ENCODE measurements at places on chromosomes 2 and 18.

DNA sequence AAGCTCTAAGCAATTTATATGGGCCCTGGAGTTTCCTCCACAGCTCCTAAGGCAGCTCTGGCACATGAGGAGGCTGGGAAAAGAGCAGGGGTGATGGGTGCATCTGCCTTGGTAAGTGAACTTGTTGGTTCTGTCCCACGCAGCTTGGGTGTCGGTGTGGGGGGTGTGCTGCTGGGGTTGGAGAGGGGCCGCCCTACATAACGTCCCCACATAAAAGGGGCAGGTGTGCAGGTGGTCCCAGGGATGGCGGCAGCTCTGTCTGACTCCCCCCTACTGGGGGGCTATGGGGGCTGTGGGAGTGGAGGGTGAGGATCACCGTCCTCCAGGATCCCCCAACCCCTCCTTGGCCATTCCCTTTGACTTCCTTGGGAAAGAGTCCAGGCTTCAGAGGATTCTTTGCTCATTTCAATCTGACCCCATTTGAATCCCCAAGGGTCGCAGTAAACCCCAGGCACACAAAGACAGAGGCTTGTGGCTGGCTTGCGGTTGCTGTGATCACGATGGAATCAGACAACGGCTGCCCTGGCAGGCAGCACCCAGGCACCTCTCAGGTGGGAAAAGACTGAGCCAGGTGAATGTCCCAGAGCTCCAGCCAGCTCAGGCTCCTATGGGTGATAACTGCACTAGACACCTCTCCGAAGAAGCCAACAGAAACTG, 34.5 kb upstream of the CD8A start:
- DNase-seq: peak; percentile 42
- no peaks in the 10 kb centered on the region for H3K36me3 ChIP-seq
- peak overlapping the region; percentile 91 for H3K4me3 ChIP-seq
- peak overlapping the region; percentile 84 for H3K27ac ChIP-seq
- H3K27me3 ChIP-seq: no peaks in the 10 kb centered on the region

GRCh38 chr2:7108792-7109532, 191.8 kb downstream of the RNF144A start:
- H3K27ac ChIP-seq: no peak overlapping the region
- H3K4me1 ChIP-seq: no peaks in the 10 kb centered on the region
- no peaks in the 10 kb centered on the region for H3K27me3 ChIP-seq
- DNase-seq: no peak
- no peaks in the 10 kb centered on the region for H3K36me3 ChIP-seq

- DNase-seq: no peak
- H3K27ac ChIP-seq: no peak overlapping the region
- no peaks in the 10 kb centered on the region for H3K27me3 ChIP-seq
- no peaks in the 10 kb centered on the region for H3K4me1 ChIP-seq
These were observed 22.7 kb downstream of the DPP10 start for GRCh38 chr2:114464961-114465706.

- no peaks in the 10 kb centered on the region for H3K36me3 ChIP-seq
- H3K4me1 ChIP-seq: no peaks in the 10 kb centered on the region
- no peaks in the 10 kb centered on the region for H3K27me3 ChIP-seq
- no peak for DNase-seq
These were observed 277.9 kb downstream of the DCC start for GRCh38 chr18:52617931-52618330.

DNA sequence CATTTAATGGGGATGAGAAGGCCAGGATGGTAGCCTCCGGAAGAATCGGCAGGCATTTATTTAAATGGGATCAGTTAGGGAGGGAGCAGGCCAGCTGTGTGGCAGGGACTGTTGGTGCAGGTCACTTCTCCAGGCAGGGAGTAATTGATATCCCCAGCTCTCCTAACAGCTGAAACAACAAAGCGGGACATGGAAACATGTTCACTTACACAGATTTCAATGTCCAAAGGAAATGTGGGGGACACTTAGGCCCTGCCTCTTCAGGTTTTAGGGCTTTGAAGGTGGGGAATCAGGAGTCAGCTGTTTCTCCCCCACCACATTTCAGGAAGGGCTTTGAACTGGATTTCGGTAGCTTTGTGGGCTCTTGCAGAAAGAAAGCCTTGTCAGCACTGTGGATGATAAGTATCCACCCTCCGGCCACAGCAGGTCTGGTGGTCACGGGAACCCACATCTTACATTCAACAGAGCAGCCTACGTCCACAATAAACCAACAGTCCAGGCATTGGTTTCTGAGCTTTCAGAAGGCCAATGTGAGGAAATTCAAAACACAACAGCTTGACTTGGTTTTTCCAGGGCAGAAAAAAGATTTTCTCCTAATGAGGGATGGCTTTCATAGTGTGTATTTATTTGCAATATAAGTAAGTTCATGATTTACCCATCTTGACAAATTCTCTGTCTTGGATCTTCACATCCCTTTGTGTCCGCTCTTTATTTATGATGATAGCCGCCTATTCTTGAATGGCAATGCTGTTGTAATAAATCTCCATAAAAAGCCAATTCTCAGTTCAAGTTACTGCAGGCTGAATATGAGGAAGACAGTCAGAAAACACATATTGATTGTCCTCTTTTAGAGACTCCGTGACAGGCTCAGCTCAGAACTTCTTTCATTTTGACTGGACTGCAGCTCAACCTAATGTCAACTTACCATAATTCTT, 96.6 kb upstream of the NRP2 start:
- DNase-seq: no peak
- no peaks in the 10 kb centered on the region for H3K4me1 ChIP-seq
- H3K36me3 ChIP-seq: no peaks in the 10 kb centered on the region

GRCh38 chr2:42736598-42737322, 27.2 kb downstream of the OXER1 start:
- no peaks in the 10 kb centered on the region for H3K4me1 ChIP-seq
- no peaks in the 10 kb centered on the region for H3K36me3 ChIP-seq
- no peak overlapping the region for H3K27ac ChIP-seq
- DNase-seq: no peak
- H3K4me3 ChIP-seq: no peak overlapping the region
- no peaks in the 10 kb centered on the region for H3K27me3 ChIP-seq

DNA sequence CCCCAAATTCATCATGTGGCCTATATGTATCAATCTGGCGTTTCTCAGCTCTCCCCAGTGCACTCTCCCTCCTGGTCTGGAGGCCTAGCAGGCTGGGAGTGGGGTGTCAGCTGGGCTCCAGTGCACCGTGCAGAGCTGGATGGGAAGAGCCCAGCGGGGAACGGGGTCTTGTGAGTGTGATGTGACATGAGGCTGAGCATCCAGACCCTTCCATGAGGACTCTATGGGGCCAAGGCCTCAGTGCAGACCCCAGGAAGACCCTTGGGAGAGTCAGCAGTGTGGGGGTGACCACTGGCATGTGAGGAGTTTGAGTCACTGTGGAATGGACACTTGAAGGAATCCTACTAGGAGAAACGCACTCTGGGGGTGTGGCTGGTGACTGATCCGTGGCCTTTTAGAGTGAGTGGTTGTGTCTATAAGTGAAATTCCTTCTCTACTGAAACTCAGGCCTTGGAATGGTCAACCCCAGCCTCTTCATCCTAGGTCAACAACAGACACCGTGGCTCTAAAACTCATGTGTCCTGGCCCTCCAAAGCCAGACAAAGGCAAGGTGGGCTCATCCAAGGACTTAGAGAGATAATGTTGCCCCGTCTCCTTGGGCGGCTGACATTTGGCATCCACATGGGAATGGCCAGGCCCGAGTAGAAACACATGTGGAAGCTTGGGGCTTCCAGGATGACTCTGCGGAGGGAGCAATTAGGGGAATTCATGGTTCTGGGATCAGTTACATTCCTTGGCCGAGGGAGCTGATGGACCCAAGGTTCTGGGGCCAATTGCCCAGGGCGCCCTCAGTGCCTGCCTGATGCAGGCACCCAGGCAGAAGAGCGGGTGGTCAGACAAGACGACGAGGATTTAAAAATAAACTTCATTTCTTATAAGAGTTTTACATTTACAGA, 156.0 kb upstream of the TWIST2 start:
- no peaks in the 10 kb centered on the region for H3K36me3 ChIP-seq
- DNase-seq: no peak
- no peaks in the 10 kb centered on the region for H3K27me3 ChIP-seq
- H3K27ac ChIP-seq: no peak overlapping the region
- no peak overlapping the region for H3K4me3 ChIP-seq

- no peak overlapping the region for H3K4me3 ChIP-seq
- no peak for DNase-seq
- H3K4me1 ChIP-seq: no peaks in the 10 kb centered on the region
- H3K27ac ChIP-seq: no peak overlapping the region
These were observed 75.4 kb upstream of the IGFBP5 start for GRCh38 chr2:216770717-216771116.

- H3K4me1 ChIP-seq: peaks cover 20% of the 10 kb centered on the region
- H3K27ac ChIP-seq: no peak overlapping the region
- H3K27me3 ChIP-seq: no peaks in the 10 kb centered on the region
- no peak for DNase-seq
- no peaks in the 10 kb centered on the region for H3K36me3 ChIP-seq
- H3K4me3 ChIP-seq: no peak overlapping the region
These were observed 2.7 kb downstream of the RASGRP3 start for GRCh38 chr2:33478968-33479731.

GRCh38 chr2:231160701-231161100, 35.9 kb upstream of the HTR2B start:
- H3K27ac ChIP-seq: no peak overlapping the region
- H3K36me3 ChIP-seq: no peaks in the 10 kb centered on the region
- no peaks in the 10 kb centered on the region for H3K4me1 ChIP-seq
- no peaks in the 10 kb centered on the region for H3K27me3 ChIP-seq

DNA sequence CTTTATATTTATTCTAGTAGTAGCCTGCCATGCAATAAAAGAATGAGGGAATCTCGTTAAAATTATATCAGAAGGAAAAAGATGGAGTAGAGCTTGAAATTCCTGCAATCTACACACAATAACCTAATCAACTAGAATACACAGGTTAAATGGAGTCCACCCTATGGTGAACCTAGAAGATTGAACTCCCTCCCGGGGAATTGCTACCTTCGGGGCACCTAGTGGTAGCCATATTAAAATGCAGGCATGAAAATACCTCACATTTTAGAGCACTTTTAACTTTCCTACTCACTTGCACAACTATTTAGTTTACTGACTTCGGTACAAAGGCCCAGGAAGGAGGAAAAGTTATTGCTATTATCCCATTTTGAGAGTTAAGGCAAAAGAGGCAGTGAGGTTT, 174.5 kb downstream of the SS18 start:
- H3K27me3 ChIP-seq: no peaks in the 10 kb centered on the region
- no peak overlapping the region for H3K4me3 ChIP-seq
- no peak for DNase-seq
- no peaks in the 10 kb centered on the region for H3K4me1 ChIP-seq
- no peaks in the 10 kb centered on the region for H3K36me3 ChIP-seq

DNA sequence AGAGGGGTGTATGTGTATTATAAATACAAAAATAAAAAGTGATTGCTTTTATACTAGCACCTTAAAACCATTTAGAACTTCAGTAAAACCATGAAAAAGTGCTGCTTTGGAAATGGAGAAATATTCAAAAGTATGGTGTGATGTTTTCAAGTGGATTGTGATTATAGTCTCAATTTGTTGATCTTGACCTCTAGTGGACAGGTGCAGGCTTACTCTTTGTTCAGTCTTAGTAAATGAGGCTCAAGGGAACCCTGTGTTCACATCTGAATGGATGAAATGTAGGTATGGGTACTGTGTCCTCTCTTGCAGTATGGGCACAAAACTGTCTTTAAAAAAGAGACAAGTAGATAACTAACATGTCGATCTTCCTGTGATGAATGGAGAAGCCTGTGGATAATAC, 145.8 kb downstream of the MCFD2 start:
- no peak overlapping the region for H3K4me3 ChIP-seq
- H3K27me3 ChIP-seq: no peaks in the 10 kb centered on the region
- no peaks in the 10 kb centered on the region for H3K4me1 ChIP-seq
- H3K27ac ChIP-seq: no peak overlapping the region

GRCh38 chr18:76466410-76466991, 28.5 kb downstream of the ZNF516 start:
- no peak overlapping the region for H3K27ac ChIP-seq
- no peak overlapping the region for H3K4me3 ChIP-seq
- H3K36me3 ChIP-seq: no peaks in the 10 kb centered on the region

- H3K4me1 ChIP-seq: no peaks in the 10 kb centered on the region
- no peak overlapping the region for H3K27ac ChIP-seq
- DNase-seq: no peak
- no peak overlapping the region for H3K4me3 ChIP-seq
These were observed 253.2 kb downstream of the ZNF804A start for GRCh38 chr2:184851576-184851975.

GRCh38 chr18:23693846-23694245, 4.6 kb downstream of the LAMA3 start:
- H3K36me3 ChIP-seq: no peaks in the 10 kb centered on the region
- peaks cover 7% of the 10 kb centered on the region for H3K27me3 ChIP-seq
- H3K4me3 ChIP-seq: no peak overlapping the region
- DNase-seq: no peak
- H3K4me1 ChIP-seq: peaks cover 3% of the 10 kb centered on the region

- H3K27me3 ChIP-seq: no peaks in the 10 kb centered on the region
- H3K36me3 ChIP-seq: no peaks in the 10 kb centered on the region
- H3K4me1 ChIP-seq: peaks cover 24% of the 10 kb centered on the region
These were observed 728 bp downstream of the NAPG start for GRCh38 chr18:10526561-10526949.

- no peaks in the 10 kb centered on the region for H3K27me3 ChIP-seq
- no peaks in the 10 kb centered on the region for H3K4me1 ChIP-seq
- H3K4me3 ChIP-seq: no peak overlapping the region
- H3K36me3 ChIP-seq: no peaks in the 10 kb centered on the region
- H3K27ac ChIP-seq: no peak overlapping the region
These were observed 258.0 kb upstream of the ZSWIM2 start for GRCh38 chr2:187107001-187107400.

DNA sequence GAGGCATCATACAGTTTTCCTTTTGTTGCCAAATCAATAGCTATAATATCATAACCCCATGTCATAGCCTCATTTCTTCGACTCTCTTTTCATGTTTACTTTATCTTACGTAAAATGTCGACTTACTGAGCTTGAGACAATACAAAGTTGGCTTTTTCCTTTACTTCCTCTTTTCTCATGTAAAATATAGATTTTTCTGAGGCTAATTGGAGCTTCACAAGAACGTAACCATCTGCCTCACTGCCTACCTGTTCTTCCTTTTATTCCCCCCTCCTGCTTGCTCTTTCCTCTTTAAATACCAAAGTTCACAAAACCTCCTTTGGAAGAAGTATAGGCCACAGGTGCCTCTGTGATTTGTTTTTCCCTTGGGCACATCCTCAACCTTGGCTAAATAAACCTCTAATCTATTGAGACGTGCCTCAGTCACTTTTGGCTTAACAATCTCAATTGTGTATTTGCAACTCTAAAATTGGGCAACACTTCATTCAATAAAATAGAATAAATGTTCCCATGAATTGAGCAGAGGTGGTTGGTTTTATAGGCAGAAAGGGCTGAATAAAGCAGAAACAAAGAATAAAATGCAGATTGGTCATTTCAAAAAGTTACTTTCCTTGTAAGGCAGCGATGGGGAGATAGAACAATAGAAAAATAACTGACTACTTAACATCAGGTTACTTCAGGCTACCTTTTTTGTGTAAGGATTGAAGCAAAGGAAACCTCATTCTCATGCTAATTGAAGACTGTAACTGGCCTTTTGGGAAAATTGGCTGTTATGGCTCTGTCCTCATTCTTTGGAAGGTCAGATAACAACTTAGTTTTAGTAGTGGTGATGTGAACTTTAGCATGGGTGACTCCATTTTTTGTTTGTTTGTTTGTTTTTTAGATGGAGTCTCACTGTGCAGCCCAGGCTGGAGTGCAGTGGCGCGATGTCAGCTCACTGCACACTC, 21.3 kb downstream of the COMMD1 start:
- no peak for DNase-seq
- H3K4me1 ChIP-seq: no peaks in the 10 kb centered on the region
- H3K27me3 ChIP-seq: no peaks in the 10 kb centered on the region
- H3K36me3 ChIP-seq: no peaks in the 10 kb centered on the region
- no peak overlapping the region for H3K4me3 ChIP-seq
